ENCODE measurements at places on chromosomes 3 and 15. TPM values are rescaled to one million over a fixed set of nuclear protein-coding genes. Genes with fewer than 3 reads are reported as not detected.

Gene TTC14
- 13.1 TPM for total RNA-seq

Gene MST1R
- total RNA-seq, result 60.3 TPM

GRCh38 chr3:18030371-18030870 lies 288.0 kb upstream of the TBC1D5 start:
- DNase-seq, result no peak

DNA sequence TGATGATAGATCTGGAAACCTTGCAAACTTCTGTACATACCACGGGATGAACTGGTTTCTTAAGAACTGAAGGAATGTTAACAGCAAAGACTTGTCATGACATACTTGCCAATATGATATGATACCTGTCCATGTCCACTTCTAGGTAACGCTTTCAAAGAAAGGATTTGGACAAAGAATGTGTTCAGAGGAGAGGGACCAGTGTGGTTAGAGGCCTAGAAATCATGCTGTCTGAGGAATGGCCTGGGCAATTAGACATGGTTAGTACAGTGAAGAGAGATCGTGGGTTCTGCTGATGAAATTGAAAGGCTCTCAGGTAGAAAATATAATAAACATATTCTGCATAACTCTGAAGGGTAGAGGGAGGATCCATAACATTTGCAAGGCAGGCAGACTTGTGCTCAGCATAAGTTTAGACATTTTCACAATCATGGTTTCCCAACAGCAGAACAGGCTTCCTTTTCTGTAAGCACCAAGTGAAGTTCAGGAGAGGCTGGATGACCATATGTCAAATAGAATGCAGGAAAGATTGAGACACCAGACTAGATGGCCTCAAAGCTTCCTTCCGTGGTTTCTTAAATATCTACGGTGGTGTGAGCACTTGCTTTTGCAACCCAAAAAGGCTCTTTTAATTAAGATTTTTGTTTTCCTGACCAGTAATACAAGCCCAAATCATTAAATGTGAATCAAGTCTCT lies 39.9 kb downstream of the TGFBR2 start:
- DNase-seq, result no peak

DNA sequence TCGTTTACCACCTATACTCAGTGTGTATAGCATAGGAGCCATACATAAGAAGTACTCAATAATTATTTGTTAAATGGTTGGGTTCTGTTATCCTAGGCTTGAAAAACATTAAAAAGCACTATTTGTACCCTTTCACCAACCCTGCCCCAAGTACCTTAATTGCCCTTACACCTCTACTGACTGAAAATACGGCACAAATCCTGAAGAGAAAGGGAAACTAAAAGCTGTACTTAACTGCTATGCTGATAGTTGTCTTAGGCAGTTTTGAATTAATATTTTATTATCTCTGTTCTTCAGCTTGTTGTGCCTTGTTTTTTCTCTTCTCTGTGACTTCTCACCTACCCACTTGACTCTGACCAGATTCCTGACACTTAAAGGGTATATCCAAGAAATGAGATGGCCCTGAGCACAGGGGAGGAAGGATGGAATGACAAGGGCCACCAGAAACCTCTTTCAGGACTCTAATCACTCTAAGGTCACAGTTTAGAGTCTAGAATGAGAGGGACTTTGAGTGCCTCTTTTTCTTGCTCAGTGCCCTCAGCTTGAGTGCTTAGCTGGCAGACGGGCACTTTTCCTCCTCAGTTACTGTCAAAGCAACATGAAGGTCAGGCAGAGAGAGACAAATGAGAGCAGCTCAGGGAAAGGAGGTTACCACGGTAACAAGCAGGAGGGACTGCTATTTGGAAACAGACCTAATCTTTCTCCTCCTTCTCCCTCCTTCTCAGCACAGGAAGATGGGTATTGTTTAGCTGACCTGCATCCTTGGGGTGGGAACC lies 136.5 kb downstream of the ZNF609 start:
- DNase-seq, result no peak

DNA sequence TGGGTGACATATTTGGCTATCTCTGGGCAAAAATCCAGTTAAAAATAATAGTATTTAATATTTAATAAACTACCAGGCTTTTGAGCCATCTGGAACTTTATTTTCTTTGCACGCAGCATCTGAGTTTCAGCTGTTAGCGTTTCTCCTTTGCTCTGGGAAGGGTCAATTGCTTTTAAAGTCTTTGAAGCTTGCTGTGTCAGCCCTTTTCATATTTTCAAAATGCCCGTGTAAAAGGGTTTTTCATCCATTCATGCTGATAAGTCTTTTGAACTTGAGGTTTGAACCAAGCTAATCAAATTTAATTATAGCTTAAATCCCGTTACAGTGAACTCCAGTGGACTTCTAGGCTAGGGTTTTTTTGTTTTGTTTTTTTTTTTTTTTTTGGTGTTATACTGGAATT lies 79.1 kb downstream of the SLC25A26 start:
- DNase-seq, result no peak
